ENCODE measurements at places on chromosomes 7 and 10.

DNA sequence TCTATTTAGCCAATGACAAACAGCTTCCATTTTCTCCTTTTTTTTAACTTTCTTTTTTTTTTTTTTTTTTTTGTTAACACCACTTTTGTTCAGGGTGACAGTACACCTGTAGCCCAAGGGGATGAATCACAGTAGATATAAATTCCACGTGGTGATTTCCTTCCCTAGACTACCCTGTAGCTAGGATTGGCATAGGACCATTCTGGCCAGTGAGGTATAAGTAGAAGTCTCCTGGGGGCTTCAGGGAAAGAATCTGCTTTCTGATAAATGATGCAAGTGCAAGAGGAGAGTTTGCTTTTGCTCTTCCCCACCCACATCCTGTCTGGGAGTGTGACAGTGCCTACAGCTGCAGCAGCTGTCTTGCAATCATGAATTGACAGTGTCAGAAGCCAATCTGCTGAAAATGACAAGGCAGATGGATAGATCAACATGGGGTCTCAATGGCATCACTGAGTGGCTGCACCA, 63.2 kb upstream of the TOMM7 start:
- no peak for DNase-seq

DNA sequence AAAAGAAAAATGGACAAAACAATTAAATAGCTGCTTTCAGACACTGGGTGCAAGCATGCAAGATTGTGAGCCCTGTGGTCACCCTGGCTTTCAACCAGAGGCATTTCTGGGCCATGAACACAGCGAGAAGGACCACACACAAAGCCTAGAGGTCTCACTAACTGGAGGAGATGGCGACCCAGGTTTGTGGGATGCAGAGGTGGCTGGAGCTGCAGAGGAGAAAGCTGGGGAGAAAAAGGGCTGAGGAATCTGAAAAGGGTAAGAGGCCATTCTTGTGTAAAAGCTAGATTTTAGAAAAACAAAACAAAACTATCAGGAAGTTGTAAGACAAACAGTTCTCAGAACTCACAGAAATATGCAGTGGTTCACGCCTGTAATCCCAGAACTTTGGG, 30.1 kb upstream of the PTPRN2 start:
- DNase-seq, result no peak

DNA sequence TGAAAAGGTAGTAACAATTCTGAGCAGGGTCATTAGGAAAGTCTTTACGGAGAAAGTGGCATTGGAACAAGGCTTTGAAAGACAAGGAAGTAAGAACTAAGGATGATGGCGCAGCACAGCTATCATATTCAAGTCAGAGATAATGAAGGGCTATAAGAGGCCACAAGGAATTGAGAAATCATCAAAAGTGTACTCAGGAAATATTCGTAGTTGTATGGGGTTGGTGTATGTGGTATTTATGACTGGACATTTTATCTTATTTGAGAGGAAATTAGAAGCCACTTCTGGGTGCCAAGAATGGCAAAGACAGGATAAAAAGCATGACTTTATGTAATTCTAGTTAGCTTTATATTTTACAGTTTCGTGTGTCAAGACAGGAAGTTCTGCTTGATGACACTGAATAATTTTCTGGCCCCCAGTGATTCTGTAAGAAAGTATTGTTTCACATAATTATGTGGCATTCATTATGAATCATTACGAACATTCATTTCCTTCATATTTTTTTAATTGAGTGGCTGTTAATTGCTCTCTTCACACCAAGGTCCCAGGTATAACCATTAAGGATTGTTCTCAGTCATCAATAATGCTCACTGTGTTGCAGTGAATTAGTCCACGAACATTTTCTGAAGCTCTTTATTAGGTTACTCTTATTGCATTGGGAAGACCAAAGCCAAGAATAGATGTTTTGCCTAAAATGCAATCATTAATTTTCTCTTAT, 244.3 kb downstream of the PHF14 start:
- DNase-seq, result no peak

- DNase-seq, result no peak
Observed at GRCh38 chr7:139721417-139721816, 56.4 kb downstream of the HIPK2 start.

DNA sequence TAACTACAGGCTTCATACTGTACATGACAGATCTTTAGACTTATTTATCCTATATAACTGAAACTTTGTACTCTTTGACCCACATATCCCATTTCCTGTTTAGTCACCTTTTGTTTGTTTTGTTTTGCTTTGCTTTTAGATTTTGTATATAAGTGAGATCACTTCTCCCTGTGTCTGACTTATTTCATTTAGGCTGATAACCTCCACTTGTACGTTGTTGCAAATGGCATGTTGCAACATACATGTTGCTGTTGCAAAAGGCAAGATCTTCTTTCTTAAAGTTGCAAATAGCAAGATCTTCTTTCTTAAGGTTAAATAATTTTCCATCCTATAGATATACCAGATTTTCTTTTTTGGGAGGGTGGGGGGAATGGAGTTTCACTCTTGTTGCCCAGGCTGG, 341.5 kb downstream of the OTUD1 start:
- DNase-seq, result no peak

GRCh38 chr10:125231116-125231812, 70.9 kb upstream of the CTBP2 start:
- no peak for DNase-seq

GRCh38 chr7:47400741-47401206, 181.1 kb downstream of the TNS3 start:
- DNase-seq, result no peak

DNA sequence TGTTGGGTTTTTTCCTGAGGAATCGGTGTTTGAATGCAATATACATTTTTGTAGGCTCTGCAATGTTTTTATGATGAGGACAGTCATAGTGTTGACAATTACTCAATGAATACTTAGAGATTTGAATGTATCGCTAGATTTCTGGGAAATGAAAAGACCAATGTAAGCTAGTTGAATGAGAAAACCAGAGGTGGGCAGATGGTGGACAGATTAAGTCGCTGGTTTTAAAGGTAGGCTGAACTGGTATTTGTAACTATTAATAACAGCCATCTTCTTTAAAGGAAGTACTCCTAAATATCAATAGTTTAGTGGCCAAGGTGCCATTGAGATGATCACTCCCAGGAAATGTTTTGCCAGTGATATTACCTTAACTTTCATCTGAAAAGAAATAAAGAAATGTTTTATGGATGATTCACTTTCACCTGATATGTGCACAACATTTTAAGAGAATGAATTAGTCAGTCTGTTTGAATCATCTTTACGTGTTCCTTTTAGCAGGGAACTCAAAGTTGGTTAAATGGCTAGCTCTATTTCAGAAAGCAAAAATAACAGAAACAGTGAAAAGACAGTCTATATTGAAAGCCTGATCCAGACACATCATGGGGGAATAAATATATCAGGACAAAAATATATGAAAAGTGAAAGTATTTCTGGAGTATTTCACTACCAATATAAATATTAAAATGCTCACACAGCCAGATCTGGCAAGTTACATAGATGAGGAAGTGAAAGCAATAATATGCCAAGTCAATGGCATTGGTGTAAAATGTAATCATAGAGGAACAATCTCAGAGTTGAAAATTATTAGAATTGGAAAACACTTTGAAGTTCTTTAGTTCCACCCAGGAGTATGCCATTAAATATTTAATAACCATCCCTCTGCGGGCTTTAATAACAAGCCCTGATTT, 20.7 kb downstream of the MET start:
- DNase-seq, result no peak

All from stimulated activated CD4-positive, alpha-beta T cell treated with anti-CD3 and anti-CD28 coated beads, Interleukin-1b, Interleukin-23, amount 100 ng/mL, for 1 hour (primary cell).